ENCODE measurements at places on chromosomes 11 and 22.

- DNase-seq, result no peak
These were observed 270.5 kb upstream of the CADM1 start for GRCh38 chr11:115774756-115775155.

DNA sequence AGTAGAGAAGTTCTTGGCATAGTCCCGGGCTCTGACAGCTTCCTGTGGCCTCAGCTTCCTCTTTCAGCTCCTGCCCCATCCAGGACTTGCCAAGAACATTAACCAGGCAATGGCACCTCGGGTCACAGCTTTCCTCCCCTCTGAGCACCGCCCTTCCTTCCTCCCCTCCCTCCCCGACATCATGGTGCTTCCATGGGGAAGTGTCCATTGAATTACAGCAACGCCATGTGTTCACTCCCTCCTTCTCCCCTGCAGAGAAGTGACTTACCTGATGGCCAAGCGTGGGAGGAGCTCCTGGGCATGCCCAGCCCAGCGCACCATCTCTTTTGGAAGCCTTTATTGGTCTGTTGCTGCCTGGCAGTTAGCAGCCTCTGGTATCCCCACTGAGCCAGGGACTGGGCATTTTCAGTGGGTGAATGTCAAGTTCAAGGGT lies 25.8 kb upstream of the DAGLA start:
- no peak for DNase-seq

DNA sequence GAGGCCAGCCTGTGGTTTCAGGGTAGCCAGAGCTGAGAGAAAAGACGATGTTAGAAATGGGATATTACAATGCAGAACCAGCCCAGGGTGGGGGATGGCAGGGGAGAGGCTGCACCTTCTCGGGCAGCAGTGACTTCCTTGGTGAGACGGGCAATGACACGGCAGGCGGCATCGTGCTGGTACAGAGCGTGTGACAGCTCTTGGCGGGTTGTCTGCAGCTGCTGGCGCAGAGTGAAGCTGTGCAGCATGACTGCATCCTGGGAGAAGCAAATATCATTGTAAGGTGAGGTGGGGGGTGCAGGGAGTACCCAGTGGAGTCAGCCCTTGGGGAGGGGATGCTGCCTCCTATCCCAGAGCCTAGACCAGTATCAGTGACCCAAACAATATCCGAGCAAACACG lies 3.8 kb downstream of the PRPF19 start:
- no peak for DNase-seq

GRCh38 chr11:112467721-112468120 lies 207.1 kb upstream of the PLET1 start:
- DNase-seq, result no peak

DNA sequence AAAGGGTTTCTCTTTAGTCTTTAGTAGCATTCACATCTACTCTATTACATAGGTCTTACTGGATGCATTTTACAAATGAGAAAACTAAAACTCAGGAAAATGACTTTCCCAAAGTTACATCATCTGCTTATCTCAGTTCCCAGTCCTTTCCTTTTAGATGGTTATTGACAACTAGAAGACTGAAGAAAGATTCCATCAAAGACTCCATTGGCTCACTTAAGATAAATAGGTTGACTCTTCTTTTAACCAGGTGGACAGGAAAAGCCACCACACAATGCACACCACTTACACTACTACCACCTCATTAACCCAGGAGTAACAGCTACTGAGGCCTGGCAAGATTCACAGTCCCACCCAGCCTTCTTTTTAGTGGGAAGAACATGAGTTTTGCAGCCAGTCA lies 123.6 kb downstream of the TRIM44 start:
- DNase-seq, result no peak

GRCh38 chr11:117686711-117687110 lies 110.3 kb downstream of the DSCAML1 start:
- no peak for DNase-seq

- no peak for DNase-seq
These were observed 329.5 kb downstream of the SOX6 start for GRCh38 chr11:16026849-16027248.

DNA sequence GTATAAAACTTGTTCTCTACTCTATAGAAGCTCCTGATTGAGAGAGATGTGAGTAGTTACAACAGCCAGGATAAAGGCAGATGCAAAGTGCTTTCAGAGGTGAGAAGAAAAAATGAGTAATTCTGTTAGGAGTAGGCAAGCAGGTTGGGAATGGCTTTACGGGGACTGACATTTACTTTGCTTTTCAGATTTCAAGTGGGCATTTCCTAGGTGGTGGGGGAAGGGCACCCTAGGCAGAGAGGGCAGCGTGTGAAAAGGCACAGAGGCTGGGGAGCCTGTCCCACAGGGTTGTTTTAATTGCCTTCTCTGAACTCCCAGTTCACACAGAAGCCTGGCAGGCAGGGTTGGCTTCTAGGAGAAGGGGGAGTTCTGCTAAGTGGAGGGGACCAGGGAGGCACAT lies 106.5 kb downstream of the NAV2 start:
- no peak for DNase-seq
